ENCODE measurements at places on chromosomes 16 and 17. TPM values are rescaled to one million over a fixed set of nuclear protein-coding genes. Genes with fewer than 3 reads are reported as not detected.

PDILT gene
- not detected for total RNA-seq

SEPTIN1 gene
- total RNA-seq = 161 TPM

MYH2 gene
- total RNA-seq = not detected

TBC1D3E gene
- not detected for total RNA-seq

ODAD4 gene
- total RNA-seq = 2.0 TPM

MYH1 gene
- total RNA-seq = not detected

FOXC2 gene
- not detected for total RNA-seq

CCL13 gene
- not detected for total RNA-seq

SARM1 gene
- 29.5 TPM for total RNA-seq

GLOD4 gene
- 63.3 TPM for total RNA-seq

ABCC11 gene
- 0.50 TPM for total RNA-seq

CD7 gene
- 620 TPM for total RNA-seq

HSF5 gene
- total RNA-seq = 2.0 TPM

KRT31 gene
- total RNA-seq = not detected

TSNAXIP1 gene
- total RNA-seq = not detected

SPATA22 gene
- total RNA-seq = not detected

TRIM65 gene
- 31.9 TPM for total RNA-seq

GCGR gene
- not detected for total RNA-seq

RMI2 gene
- 40.4 TPM for total RNA-seq

CD300LG gene
- total RNA-seq = not detected

TPPP3 gene
- total RNA-seq = not detected

RAI1 gene
- 21.6 TPM for total RNA-seq

CRHR1 gene
- not detected for total RNA-seq

Measured in activated naive CD4-positive, alpha-beta T cell treated with anti-CD3 and anti-CD28 coated beads, Interleukin-2, amount 50 U/mL, for 72 hours (primary cell).